ENCODE measurements at places on chromosomes 7 and 10.

- DNase-seq = no peak
These were observed 98.0 kb upstream of the GATA3 start for GRCh38 chr10:7956508-7956907.

DNA sequence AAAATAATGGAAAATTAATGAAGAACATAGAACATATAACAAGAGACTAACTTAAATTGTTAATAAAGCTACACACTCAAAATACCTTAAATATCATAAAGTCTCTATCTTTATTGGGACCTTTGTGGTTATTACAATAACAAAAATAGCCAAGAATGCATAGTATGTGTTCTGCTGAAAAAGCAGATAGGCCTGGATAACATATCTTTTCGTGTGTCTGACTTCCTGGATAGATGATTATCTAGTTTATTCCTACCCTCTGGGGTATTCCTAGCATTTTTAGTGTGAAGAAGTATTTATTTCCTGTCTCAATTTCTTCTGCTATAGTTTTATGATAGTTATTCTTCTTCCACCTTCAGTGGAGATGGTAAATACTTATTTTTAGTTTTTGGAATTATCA is 36.5 kb downstream of the CALCR start:
- DNase-seq = no peak

GRCh38 chr10:75407713-75408508 is 6.3 kb upstream of the ZNF503 start:
- peak; percentile 80 for DNase-seq

- DNase-seq = no peak
These were observed 32.9 kb downstream of the ABLIM1 start for GRCh38 chr10:114624951-114625780.

DNA sequence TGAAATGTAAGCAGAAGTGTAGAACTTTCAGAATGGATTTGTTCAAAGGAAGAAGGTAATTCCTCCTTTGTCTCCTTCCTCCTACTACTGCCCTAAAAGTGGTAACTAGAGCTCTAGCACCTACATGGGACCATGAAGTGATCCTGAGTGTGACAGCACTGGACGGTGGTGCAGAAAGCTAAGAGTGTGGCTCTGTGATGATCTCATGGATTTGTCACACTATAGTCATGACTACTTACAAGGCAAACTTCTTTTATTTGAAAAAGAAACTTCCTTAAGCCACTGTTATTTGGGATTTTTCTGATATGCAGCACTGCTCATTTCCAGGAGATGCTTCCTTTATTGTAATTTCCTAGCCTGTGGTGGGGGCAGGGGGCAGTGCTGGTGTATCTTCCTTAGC is 5.8 kb upstream of the FHIP2A start:
- DNase-seq = no peak

GRCh38 chr10:52030051-52030790 is 283.9 kb upstream of the DKK1 start:
- no peak for DNase-seq

GRCh38 chr7:28407651-28408050 is 4.7 kb upstream of the CREB5 start:
- no peak for DNase-seq

DNA sequence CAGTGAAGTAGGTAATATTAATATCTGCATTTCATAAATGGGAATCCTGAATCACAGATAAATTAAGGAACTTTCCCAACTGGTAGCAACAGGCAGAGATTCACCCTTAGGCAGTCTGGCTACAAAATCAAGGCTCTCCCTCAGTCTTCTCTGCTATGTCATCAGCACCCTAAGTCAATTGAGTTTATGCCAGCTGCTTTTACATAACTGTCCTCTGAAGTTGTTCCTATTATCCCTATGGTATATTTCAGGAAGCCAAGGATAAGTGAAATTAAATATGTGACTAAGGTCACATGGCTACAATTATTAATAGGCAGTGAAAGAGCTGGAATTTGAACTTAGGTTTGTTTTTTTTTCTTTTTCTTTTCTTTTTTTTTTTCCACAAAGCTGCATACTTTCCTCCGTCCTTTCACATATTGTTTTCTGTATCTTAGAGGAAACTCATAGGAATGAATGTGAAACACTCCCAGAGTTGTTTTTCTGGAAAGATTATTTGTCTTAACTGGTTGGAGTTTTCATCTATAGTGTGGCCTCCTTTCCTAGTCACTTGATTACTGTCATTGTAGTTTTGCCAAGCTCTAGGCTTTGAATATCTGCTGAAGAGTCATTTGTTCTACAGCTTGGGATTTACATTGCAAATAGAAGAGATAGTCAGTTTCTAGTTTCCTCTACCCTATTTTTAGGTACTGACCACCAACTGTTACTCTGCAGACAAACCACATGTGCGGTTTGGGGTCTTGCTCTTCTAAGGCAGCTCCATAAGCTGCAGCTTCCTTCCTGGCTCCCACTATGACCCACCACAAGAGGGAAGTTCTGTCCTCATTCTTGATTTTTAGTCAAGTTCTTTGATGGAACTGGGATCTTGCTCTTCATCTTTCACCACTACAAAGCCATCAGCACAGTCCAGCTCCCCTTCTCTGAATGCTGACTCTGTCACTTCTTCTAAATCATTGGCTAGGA is 338.0 kb upstream of the KIAA1217 start:
- DNase-seq = no peak

DNA sequence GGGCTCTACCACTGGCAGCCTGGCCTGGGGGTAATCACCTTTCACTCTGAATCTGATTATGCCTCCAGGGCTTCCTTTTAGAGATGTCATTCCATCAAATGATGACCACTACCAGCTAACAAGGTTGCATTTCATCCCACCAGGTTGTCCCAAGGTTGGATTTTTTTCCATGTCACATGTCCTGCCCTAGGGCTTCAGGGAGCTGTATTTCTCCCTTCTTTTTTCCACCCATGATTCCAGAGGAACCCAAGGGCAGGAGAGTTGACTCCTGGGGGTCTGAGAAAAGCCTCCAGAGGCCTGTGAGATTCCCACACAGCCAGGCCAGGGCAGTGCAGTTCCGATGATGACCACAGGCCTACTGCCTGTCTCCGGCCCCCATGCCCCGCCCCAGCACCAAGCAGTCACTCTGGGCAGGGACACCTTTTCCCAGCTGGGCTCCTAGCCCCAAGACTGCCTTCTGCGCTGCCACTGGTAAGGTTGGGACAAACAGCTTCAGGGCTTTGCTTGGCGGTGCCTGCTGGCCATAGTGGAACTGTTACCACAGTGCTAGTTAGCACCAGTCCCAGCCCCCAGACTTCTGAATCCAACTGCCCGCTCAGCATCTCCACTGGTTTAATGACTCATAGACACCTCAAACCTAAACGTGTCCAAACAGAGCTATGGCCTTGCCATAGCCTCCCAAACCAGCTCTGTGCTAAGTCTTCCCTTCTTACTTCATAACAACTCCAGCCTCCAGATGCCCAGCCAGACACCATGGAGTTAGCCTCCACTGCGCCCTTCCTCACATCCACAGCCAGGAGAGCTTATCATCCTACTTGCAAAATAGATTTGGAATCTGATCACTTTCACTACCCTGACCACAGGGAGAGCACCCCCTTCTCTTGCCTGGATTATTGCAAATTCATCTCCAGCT is 133.7 kb downstream of the ARHGAP22 start:
- DNase-seq = peak; percentile 55

DNA sequence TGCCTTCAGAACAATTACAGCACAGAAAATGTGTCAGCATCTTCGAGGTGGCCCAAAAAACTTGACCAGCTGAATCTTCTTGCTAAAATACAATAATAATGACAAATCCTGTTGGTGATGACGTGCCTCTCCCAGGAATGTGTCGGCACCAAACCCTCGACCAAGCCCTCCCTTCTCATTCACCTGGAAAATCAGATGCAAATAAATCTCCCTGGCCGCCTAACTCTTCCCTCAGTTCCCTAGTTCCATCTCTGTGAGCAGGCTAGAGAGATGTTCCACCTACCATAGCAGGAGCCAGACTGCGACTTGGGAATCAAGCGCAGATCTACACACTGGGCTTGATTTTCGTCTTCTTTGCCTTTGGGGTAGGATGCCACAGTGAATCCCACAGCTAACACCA is 4.1 kb downstream of the PRSS1 start:
- no peak for DNase-seq

DNA sequence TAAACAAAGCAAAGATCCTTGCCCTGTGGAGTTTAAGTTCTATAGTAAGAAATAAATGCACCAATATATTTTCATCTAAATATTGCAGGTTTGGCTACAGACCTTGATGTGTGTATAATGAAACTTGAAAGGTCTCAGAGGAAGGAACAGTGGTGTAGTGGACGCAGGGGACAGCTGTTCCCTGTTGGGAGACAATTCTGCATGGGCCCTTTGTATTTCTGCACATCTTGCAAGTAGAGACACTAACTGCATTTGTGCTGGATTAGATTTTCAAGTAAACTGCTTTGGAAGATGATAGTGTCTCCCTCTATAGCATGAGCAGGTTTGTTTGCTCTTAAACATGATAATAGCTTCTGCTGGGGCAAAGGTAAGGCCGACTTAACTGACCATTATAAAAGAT is 57.5 kb upstream of the FAM133B start:
- DNase-seq = no peak

GRCh38 chr10:24341371-24341770 is 132.4 kb downstream of the KIAA1217 start:
- no peak for DNase-seq

- DNase-seq = no peak
These were observed 454.4 kb downstream of the AUTS2 start for GRCh38 chr7:70052691-70053090.

- DNase-seq = no peak
These were observed 43.6 kb downstream of the THNSL1 start for GRCh38 chr10:25059990-25060389.

GRCh38 chr7:93004906-93005305 is 112.9 kb downstream of the SAMD9 start:
- DNase-seq = no peak

DNA sequence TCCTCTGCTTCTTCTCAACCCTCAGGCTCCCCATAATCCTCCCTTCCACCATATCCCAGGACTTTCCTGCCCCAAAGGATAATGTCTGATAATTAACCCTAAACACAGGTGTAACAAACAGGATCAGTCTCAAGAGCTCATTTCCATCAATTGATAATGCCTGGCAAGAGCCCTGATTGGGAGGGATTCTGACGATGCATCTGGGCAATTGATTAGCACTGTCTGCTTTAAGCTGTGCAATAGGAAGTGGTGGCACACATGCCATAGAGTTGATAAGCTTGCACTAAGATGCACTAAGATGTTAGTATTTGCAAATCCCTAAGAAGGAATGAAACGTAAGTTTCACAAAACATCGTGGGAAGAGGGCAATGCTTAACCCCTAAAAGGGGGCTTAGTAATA is 27.4 kb upstream of the EGR2 start:
- DNase-seq = no peak

DNA sequence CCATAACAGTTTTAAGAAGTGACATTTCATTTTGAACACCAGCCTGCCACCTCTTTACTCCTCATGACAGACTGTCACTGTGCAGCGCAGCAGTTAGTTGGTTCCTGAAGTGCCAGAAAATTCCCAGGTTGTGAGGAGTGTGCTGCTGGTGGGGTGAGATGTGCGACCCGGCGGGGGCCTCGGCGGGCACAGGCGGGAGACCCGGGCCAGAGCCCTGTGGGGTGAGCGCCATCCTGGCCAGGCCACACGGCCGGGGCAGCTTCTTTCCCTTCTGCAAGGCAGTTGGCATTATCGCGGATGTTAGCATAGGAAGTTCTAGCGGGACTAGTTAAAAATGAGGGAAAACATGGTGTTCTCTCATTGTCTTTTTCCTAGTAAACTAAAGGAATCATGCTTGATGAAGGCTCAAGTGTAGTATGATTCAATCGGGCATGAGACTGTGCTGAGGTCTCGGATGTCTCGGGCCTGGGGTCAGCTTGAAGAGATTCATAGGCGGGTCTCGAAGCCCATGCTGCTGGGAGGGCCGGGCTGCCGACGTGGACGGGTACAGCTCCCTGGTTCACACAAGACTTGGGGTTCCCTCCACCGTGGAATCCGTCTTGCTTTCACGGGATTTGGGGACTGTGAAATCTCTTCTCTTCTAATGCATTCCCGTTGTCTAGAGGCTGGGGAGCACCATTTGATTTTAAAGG is 56.1 kb downstream of the MGMT start:
- DNase-seq = no peak

DNA sequence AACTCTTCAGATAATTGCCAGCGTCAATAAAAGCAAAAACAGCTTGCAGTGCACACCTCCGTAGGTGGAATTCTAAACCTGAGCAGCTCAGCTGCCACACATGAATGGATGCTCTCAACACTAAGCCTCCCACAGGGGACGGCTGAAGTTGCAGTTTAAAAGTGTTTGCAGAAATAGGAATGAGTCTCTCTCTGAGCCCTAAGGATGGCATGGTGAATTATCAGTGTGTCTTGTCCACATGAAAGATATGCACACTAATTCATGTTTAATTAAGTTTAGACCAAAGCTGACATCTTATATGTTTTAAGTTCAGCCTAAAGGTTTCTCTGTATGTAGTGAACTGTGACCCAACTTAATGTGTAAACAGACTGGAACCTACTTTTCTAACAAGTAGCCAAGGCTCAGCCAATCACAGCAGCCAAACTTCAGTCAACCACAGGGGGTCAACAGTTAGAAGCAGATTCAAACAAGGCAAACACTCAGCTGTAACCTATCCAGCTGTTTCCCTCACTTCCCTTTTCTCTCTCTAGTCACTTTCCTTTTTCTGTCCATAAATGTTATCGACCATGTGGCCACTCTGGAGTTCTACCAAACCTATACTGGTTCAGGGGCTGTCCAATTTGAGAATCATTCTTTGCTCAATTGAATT is 38.1 kb downstream of the CTTNBP2 start:
- no peak for DNase-seq

- no peak for DNase-seq
These were observed 7.2 kb upstream of the ADAM22 start for GRCh38 chr7:87926581-87927461.

- DNase-seq = no peak
These were observed 660.0 kb downstream of the SORCS1 start for GRCh38 chr10:106504536-106504935.

GRCh38 chr10:102241444-102242117 is at the start of gene PITX3:
TSS of gene PITX3 (minus strand) at chr10:102241512. CDS start at chr10:102232080, 9,432 bp downstream.
- peak; percentile 94 for DNase-seq

DNA sequence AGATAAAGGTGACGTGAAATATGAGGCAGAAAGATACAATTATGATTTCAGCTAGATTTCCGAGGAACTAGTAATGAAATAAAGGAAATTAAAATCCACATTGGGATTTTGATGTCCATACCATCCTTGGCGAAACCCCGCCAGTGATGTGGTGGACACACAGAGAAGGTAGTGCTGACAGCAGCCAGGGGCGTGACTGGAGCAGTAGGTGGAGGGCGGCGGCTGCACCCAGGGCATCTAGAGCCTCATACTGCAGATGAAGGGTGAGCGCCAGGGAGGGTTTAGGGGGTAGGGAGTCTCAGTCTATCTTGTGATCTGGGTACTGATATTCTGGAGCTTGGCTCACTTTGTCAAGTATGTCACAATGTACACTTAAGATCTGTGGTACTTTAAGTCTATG is 855.5 kb upstream of the POM121L12 start:
- no peak for DNase-seq

DNA sequence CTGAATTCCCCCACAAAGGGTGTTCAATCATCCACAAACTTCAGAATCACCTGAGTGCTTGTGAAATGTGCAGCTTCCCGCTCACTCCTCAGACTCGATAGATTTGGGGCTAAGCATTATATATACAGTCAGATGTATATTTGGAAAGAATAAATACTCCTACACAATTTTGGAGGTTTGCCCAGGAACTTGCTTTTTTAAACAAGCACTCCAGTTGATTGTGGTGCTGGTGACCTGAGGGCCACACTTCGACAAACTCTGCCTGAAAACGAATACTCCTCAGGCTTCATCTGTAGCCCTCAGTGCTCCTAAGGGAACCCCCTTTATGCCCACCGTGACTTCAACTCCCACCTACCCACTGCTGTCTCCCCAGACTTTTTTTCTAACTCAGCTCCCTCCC is 211.6 kb downstream of the INHBA start:
- DNase-seq = no peak

GRCh38 chr7:66727058-66727457 is 13.5 kb upstream of the RABGEF1 start:
- DNase-seq = no peak
